ENCODE measurements at places on chromosomes 5 and 9.

DNA sequence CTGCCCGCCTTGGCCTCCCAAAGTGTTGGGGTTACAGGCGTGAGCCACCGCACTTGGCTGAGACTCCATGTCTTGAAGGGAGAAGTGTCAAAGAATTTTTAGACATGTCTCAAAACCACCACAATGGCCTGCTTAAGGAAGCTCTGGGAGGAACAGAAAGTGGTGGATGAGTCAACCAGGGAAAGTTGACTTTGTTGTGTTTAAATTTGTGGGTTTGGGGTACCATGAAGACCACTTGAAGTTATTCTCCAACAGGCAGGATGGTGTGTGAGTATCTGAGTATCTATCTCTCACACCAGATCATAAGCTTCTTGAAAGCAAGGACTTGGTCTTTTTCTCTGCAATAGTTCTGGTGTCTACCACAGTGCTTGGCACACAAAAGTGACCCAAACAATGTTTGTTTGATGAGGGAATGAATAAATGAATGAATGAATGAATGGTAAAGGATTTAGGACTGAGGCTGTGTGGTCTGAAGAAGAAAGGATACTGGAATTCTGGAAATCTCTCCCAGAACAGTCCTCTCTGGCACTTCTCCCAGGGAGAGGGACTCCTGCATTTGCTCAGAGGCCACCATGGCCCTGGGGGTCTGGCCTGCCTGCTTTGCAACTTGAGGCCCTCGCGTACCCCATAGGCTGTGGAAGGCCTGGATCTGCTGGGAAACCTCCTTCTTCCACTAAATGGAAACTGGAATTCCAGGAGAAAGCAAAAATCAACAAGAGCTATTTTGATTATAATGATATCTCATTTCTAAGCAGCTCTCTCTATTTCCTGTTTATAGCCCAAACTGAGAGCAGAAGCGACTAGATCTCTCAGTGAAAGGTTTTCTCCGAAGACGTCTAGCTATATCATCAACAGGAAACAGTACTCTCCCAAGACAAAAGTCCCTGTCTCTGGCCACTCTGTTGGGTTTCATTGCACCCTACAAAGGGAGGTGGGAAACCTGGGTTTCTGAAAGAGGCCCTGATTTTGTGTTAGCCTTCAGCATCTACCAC is 187.9 kb downstream of the PALM2AKAP2 start:
- DNase-seq: no peak

DNA sequence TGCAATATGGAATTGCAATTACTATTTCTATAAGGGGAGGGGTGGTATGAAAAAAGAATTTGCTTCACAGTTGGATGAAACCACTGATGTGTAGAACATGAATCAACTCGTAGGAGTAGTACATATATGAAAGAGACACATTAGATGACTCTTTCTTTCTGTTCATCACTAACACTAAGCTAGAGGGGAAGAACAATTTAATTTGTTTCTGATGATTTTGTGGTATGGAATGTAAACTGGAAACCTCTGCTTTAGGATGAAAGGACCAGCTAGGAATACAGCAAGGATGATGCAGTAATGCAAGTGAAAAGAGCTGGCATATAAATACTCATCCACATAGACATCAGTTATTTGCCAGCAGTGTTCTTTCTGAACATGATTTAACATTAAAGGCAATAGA is 113.4 kb downstream of the PAPPA start:
- DNase-seq: no peak

DNA sequence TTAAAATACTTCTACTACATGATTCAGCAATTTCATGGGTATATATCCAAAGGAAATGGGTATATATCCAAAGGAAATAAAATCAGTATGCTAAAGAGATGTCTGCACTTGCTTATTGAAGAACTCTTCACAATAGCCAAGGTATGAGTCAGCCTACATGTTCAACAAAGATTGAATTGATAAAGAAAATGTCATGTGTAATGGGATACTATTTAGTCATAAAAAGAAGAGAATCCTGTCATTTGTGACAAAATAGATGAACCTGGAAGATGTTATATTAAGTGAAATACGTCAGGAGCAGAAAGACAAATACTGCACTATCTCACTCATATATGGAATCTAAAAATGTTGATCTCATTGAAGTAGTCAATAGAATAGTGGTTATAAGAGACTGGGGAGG is 944.5 kb upstream of the CTNND2 start:
- no peak for DNase-seq

DNA sequence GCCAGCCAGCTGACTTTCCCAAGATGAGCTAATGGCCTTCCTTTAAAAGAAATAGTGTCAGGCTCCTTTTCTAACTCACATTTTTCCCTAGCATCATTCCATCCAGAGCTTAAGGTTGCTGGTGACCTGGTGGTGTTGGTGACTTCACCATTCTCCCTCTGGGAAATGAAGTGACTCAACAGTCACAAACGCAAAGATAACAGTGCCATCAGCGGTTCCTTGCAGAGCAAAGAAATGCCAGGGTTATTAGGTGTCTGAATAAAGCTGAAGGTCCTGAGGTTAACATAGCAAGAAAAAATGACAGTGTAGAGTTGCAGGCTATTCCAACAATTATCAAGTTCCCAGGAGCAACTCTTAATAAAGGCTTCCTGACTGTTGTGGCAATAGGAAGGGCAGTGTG is 111.8 kb upstream of the SLC44A1 start:
- no peak for DNase-seq

DNA sequence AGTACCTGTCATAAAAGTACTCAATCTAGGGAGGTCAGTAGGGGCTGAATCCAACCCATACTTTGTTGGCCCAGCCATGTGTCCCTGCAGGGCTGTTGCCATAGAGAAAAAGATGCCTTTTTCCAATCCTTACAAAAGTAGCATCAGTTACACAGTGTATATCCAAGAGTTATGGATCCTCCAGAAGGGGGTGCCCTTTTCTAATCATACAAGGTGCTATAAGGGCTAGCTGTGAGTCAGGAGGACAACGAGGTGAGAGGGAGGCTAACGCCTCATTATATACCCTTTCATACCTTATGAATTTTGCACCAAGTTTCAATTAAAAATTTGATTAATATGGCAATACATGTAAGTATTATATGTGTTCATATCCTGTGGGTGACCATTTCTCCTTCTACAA is 4.8 kb downstream of the KIAA0825 start:
- DNase-seq: no peak

- no peak for DNase-seq
Measured at GRCh38 chr5:109660301-109660700, 29.4 kb upstream of the MAN2A1 start.

GRCh38 chr5:168305281-168305680 is 13.8 kb downstream of the WWC1 start:
- no peak for DNase-seq

- no peak for DNase-seq
Measured at GRCh38 chr9:14085810-14086209, 228.1 kb downstream of the NFIB start.

DNA sequence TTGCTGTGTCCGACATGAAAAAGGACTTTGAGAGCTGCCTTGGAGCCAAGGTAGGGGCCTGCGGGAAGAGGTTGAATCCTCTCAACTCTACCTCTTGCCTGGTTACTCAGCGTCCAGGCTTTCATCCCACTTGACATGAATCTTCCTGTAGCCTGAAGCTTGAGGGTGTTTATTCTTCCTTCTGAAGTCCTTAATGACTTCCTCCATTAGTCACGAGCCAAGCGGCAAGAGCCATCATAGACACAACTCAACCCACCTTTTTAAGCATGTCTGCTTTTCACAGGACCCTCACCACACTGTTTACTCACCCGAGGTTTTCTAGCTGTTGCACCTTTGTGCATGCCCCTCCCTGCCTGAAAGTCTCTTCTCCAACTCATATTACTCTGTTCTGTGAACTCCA is 40.2 kb downstream of the ACO1 start:
- DNase-seq: no peak

DNA sequence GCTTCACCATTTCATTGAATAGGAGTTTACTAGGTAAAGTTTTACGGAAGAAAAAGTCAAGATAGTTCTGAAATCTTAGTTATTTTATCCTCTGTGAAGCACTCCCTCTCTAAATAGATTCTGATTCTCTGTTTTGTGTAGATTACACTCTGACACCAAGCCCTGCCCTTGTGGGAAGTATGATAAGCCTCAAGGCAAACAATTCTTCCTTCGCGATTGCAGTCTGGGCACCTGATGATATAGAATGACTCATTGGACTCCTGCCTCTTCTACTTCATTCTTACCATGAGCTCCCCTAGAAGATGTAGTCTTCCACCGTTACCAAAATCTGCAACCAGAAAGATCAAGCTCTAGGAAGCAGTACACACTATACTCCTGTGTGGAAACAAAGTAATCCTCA is 626.9 kb upstream of the PTGER4 start:
- DNase-seq: no peak
